ENCODE measurements at places on chromosomes 11 and 22. TPM values are rescaled to one million over a fixed set of nuclear protein-coding genes. Genes with fewer than 3 reads are reported as not detected.

DNA sequence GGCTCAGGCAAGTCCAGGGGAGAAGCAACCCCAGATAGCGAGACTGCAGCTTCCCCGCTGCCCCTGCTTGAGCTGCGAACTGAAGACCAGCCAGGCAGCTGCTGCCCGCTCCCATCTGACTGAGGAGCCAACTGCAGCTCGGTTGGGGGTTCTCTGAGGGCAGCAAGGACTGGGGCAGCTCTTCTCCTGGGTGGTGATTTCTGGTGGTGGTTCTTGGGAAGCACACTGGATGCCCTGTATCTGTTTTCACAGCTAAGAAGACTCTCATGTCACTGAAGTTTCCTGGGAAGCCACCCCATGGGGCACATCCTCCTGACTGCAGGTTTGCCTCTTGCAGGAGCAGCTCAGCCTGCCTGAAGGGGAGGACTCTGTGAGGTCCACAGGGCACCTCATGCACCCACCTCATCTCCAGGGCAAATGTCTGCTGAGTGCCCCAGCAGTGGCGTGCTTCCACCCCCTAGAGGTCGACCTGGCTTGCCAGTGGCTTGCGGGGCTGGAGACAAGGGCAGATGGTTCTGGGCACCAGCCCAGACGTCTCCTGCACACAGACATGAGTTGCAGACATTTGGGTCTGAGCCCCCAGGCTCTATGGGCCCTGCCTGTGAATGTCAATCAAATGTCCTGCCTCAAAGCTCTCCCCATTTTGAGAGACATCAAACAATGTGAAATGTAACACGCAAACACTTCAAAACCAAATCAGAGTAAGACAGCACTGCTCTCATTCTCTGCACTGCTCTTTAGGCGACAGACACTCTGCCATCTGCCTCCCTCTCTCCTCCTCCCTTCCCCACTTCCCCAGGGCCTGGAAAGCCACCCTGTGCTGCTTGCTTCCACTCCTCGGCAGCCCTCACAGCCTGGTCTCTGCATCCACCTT lies 800.9 kb downstream of the BRD1 start:
- no peak for DNase-seq

DNA sequence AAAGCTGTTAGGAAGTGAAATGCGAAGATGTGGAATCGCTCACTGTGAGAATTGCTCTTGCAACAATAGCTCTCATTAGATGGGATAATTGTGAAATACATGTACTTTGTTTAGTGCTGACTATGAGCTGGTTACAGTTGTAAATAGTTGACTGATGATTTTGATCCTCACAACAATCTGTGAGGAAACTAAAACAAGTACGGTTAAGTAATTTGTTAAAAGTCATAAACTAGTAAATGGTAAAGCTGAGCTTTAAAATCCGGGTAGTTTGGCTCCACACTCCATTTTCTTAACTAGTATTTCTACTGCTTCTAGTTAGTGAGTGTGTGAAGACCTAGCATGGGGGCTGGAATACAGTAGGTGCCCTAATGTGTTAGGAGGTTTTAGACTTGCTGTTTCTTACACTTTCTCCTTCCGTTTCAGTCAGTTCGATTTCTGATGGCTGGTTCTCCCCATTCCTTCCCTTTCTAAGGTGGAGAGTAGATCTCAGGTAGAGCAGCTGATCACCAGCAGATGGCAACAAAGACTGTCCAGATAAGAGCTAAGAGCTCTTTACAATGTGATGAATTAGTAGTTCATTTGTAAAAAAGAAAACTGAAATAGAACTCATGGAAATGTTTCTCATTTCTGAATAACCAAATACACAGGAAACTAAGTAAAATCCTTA lies 16.3 kb upstream of the CYP2R1 start:
- DNase-seq, result no peak

DNA sequence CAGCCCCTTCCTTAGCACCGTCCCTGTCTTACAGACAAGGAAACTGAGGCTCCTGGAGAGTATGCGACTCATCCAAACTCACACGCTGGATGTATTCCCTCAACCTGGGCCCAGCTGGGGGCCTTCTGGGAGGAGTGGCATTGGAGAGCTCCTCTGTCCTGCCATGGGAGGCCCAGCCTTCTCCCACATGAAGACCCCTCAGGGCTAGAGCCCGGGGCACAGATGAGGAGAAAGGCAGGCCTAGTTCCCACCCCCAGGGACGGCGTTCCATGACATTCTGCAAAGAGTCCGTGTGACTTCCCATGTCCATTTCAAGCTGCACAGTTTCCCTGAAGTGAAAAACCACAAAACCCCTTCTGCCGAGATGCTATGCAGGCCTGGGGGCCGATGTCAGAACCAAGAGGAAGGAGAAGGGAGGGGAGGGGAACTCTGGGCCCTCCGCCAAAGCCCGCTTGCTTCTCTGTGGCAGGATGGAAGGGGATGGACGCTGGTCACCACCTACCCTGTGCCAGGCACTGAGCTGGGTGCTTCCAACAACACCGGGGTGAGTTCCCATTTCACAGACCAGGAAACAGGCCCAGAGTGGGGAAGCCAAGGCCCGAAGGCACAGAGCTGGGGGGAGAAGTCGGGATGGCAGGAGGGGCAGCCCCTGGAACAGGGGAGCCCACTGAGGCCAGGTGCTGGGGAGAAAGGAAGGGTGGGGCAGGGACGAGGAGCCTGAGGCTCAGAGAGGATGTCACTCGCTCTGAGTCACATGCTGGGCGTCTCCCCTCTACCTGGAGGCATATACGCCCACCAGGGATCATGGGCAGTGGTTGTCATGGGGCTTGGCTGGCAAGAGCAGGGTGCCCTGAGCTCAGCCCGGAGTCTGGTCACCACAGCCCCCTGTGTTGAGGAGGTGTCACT lies 15.7 kb downstream of the RAC2 start:
- no peak for DNase-seq

GRCh38 chr22:40443732-40444131 lies 73.3 kb downstream of the SGSM3 start:
- no peak for DNase-seq

DNA sequence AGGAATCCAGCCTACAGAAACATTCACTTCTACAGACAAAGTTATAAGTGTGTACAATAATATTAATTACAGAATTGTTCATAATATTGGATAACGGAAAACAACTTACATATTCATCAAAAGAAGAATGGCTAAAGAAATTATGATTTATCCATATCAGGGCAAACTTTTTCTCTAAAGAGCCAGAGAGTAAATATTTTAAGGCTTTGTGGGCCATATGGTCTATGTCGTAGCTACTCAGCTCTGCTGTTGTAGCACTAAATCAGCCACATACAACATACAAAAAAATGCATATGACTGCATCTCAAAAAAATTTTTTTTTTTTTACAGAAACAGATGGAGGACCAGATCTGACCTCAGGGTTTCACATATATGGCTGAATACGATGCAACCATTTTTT lies 96.7 kb upstream of the GALNT18 start:
- DNase-seq, result no peak

GRCh38 chr11:124179310-124179709 lies 3.8 kb upstream of the OR10D3 start:
- no peak for DNase-seq

GRCh38 chr11:62546929-62547625 lies 471 bp upstream of the AHNAK start:
- no peak for DNase-seq

GRCh38 chr22:45321827-45322226 lies 12.1 kb downstream of the FAM118A start:
- no peak for DNase-seq

DNA sequence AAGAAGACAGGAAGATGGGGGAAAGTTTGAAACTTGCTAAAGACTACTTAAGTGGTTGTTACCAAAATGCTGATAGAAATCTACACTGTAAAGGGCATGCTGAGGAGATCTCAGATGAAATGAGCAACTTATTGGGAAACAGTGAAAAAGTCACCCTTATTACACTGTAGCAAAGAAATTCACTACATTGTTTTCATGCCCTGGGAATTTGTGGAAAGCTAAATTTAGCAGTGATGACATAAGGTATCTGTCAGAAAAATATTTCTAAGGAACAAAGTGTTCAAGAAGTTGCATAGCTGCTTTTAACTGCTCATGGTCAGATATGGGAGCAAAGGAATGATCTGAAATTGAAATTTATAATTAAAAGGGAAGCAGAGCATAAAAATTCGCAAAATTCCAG lies 702.4 kb upstream of the LRRC4C start:
- DNase-seq, result no peak

DNA sequence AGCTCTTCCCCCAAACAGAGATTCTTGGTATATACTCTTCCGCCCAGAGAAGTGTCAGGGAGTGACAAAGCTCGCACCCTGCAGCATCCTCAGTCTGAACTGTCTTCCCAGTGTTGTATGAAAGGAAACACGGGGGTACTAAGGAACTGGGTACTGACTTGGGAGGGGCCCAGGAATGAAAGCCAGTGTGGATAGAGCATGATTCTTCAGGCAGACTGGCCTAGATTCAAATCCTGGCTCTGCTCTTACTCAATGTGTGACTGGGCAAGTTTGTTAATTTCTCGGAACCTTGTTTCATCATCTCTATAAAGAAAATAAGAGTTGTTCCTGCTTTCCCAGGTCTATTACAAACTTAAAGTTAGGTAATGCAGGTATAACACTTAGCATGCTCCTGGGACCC lies 266.0 kb upstream of the NARS2 start:
- DNase-seq, result no peak

DNA sequence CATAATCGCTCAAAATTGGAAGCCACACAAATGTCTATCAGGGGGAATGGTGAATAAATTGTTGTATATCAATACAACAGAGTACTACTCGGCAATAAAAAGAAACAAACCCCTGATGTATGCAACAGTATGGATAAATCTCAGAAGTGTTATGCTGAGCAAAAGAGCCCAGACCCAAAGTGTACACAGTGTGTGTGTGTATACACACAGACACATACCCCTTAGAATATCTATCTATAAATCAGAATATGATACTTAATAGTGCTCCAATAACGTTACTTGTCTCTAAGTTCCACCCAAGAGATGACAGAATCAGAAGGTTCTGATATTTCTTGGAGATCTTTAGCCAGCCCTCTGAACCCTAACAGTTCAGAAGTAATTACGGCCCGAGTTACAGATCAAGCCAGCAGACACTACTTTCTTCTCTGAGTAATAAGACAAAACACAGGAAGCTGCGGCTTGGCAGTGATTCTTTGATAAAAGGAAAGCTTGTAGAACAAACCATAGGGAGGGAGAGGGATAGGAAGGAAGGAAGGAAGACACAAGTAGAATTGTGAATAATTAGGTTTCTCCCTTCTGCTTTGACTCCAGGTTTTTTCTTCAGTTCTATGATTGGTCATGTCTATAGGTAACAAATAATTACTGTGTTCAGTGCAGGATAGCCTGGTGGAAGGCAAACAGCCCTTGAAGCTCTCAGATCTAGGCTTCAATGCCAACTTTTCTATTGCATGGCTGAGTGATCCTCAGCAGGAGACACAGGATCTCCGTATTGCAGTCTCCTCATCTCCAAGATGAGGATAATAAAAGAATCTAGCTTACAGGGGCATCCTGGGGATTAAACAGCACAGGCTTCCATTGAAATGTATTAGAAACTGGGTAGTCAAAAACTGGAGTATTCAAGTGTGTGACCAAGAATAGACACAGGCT lies 75.6 kb upstream of the TEAD1 start:
- no peak for DNase-seq

GRCh38 chr11:64802370-64803157 lies 450 bp downstream of the MAP4K2 start:
- no peak for DNase-seq

GRCh38 chr22:40684728-40685127 lies 5.4 kb downstream of the MCHR1 start:
- DNase-seq, result no peak

Gene MMP8
- not detected for total RNA-seq

Gene DEPDC7
- total RNA-seq, result 1.1 TPM

Gene C11orf91
- not detected for total RNA-seq

Gene CYP2D6
- total RNA-seq, result not detected

Gene UBQLN3
- 0.63 TPM for total RNA-seq

Gene SYT7
- total RNA-seq, result 2.6 TPM
